Chondrocyte (in vitro differentiated cells): ENCODE measurements at places on chromosomes 16 and 17.

DNA sequence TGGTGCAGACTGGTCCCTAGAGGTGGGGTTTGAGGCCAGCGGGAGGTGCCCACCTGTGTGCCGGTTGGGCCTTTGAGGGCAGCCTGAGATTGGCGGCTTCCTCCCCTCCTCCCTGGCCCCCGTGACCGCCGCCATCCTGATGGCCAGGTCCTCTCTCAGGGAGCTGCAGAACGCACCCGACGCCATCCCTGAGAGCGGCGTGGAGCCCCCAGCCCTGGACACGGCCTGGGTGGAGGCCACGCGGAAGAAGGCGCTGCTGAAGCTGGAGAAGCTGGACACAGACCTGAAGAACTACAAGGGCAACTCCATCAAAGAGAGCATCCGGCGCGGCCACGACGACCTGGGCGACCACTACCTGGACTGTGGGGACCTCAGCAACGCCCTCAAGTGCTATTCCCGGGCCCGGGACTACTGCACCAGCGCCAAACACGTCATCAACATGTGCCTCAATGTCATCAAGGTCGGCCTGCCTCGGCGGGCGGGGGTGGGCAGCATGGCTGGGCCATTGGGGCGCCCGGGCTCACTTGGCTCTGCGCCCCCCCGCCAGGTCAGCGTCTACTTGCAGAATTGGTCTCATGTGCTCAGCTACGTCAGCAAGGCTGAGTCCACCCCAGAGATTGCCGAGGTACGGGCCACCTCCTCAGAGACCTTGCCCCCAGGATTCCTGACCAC lies 2.8 kb downstream of the GPS1 start:
- no peak overlapping the region for H3K27ac ChIP-seq
- no peaks in the 10 kb centered on the region for H3K27me3 ChIP-seq
- no peak for DNase-seq
- peaks cover 1% of the 10 kb centered on the region for H3K36me3 ChIP-seq
- H3K4me3 ChIP-seq, result no peak overlapping the region
- peaks cover 17% of the 10 kb centered on the region for H3K4me1 ChIP-seq

DNA sequence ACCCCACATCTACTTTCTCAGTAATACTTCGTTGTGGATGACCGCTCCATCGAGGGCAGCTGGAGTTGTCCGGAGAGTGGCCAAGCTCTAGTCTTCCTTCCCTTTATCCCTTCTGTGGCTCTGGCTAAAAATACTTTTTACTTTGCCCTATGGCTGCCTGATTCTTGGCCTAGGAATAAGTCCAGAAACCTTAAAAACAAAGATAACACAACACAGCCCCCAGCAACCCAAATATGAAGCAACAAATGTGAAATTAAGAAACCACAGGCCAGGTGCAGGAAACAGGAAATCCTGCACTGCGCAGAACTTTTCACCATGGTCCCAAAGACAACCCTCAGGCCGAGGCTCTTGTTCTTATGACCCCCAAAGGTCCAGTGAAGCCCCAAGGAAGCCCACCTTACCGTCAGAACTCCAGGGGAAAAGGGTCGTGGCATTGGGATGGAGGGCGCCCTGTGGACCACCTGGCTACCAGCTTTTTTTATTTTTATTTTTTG lies 26.0 kb downstream of the TK2 start:
- no peak overlapping the region for H3K27ac ChIP-seq
- DNase-seq, result no peak
- H3K27me3 ChIP-seq, result no peaks in the 10 kb centered on the region
- peaks cover 14% of the 10 kb centered on the region for H3K36me3 ChIP-seq

DNA sequence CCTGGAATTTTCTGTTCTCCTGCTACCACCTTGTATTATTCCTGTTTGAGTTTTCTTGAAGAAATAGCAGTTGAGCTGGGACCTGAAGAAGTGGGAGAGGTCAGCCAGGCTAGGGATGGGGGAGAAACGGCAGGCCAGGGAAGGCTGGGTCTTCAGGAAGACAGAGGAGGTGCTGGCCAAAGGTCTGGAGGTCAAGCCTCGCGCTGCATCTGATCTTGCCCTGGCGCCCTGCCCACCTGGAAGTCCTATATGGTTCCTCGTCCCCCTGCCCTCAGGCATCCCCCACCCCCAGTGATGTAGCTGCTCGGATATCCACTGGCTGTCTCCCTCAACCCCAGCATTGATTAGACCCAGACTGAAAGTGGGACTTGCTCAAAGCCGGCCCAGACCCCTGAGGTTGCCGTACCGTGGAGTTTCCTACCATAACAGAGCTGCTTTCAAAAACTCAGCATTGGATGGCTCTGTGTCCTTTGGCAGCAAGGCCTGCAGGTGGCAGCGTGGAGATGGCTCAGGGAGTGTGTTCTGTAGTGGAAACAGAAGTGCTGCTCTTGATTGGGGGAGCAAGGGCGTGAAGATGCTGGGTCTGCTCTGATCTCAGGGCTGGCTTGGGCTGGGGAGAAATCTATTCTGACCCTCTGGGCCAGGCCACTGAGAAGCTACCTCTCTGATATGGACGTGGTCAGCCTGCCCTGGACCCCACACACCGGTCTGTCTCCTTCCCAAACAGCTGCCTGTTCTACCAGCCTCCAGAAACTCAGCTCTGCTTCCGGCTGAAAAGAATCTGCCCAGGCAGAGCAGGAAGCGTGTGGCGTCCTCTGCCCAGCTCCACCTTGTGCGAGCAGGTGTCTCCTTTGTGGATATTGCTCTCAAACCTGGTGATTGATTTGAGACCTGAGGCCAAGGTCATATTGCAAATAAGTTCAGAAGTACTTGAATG lies 107.0 kb upstream of the CACNG5 start:
- DNase-seq, result no peak
- no peak overlapping the region for H3K27ac ChIP-seq
- H3K36me3 ChIP-seq, result peaks cover 2% of the 10 kb centered on the region
- H3K27me3 ChIP-seq, result no peaks in the 10 kb centered on the region

- no peaks in the 10 kb centered on the region for H3K36me3 ChIP-seq
- peaks cover 34% of the 10 kb centered on the region for H3K27me3 ChIP-seq
- DNase-seq, result no peak
These were observed 309 bp downstream of the DNAH2 start for GRCh38 chr17:7717756-7718350.

DNA sequence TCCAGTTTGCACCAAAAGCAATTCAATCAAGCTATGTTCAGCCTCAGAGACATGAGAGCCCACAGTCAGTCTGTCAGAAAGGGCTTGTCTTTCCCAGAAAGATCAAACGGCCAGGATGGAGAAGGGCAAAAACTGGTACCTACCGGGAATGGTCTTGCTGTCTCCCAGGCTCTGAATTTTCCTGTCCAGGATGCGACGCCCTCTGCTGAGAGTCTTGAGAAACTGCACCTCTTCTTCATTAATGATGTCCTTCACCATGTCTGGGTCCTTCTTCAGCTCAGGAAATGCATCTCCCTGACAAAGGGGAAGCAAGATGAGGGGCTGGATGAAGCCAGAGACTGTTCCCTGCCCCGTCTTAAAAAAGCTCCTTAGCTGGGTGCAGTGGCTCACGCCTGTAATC lies 15.8 kb upstream of the EXOSC6 start:
- peak overlapping the region; percentile 51 for H3K27ac ChIP-seq
- no peaks in the 10 kb centered on the region for H3K27me3 ChIP-seq

- H3K4me1 ChIP-seq, result peaks cover 15% of the 10 kb centered on the region
- DNase-seq, result no peak
These were observed 25.1 kb upstream of the EIF1 start for GRCh38 chr17:41663451-41664171.
